ENCODE measurements at places on chromosomes 12 and 14. TPM values are rescaled to one million over a fixed set of nuclear protein-coding genes. Genes with fewer than 3 reads are reported as not detected.

- H3K4me1 ChIP-seq = no peaks in the 10 kb centered on the region
- H3K27me3 ChIP-seq = no peaks in the 10 kb centered on the region
- H3K27ac ChIP-seq = no peak overlapping the region
- no peak overlapping the region for H3K4me3 ChIP-seq
- no peak for DNase-seq
Observed at GRCh38 chr14:89117012-89117411, 292.6 kb downstream of the TTC8 start.

GRCh38 chr12:52755533-52755932, 21.6 kb downstream of the KRT76 start:
- no peak overlapping the region for H3K27ac ChIP-seq
- DNase-seq = no peak
- H3K4me3 ChIP-seq = no peak overlapping the region
- H3K4me1 ChIP-seq = no peaks in the 10 kb centered on the region
- peaks cover 3% of the 10 kb centered on the region for H3K27me3 ChIP-seq

GRCh38 chr12:95532851-95533250, 18.4 kb downstream of the USP44 start:
- no peaks in the 10 kb centered on the region for H3K4me1 ChIP-seq
- H3K36me3 ChIP-seq = no peaks in the 10 kb centered on the region
- H3K27me3 ChIP-seq = no peaks in the 10 kb centered on the region
- H3K27ac ChIP-seq = no peak overlapping the region
- no peak for DNase-seq

Gene ARF3
- 92.4 TPM for polyA plus RNA-seq

GRCh38 chr12:77357655-77358054, 292.3 kb upstream of the E2F7 start:
- no peaks in the 10 kb centered on the region for H3K27me3 ChIP-seq
- H3K4me3 ChIP-seq = no peak overlapping the region
- H3K36me3 ChIP-seq = no peaks in the 10 kb centered on the region
- no peak overlapping the region for H3K27ac ChIP-seq
- peaks cover 5% of the 10 kb centered on the region for H3K4me1 ChIP-seq

Gene NRIP2
- 4.2 TPM for polyA plus RNA-seq

DNA sequence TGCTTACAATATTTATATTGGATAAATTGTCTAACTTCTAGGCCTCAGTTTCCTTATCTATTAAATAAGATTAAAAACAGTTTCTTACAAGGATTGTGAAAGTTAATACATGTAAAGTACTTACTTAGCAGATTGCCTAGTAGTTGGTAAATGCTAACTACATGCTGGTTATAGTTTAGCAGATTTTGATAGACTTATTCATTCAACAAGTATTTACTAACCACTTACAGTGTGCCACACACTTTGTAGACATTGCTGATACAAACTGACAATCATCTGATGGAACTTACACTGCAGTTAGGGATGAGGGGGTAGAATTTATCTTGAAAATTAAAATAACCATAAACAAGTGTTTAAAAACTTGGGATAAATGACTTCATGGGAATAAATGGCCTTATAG, 50.4 kb downstream of the ARID2 start:
- H3K4me3 ChIP-seq = no peak overlapping the region
- DNase-seq = no peak
- no peak overlapping the region for H3K27ac ChIP-seq
- H3K27me3 ChIP-seq = no peaks in the 10 kb centered on the region
- no peaks in the 10 kb centered on the region for H3K4me1 ChIP-seq

GRCh38 chr14:102020058-102020971, 55.9 kb downstream of the DYNC1H1 start:
- DNase-seq = no peak
- no peaks in the 10 kb centered on the region for H3K4me1 ChIP-seq
- no peak overlapping the region for H3K27ac ChIP-seq

Gene NOVA1
- 11.6 TPM for polyA plus RNA-seq

Gene TTC6
- polyA plus RNA-seq = 2.1 TPM

Gene RNASE7
- polyA plus RNA-seq = 0.09 TPM

GRCh38 chr12:15996254-15996653, 85.1 kb downstream of the DERA start:
- no peaks in the 10 kb centered on the region for H3K27me3 ChIP-seq
- DNase-seq = peak; percentile 29
- H3K36me3 ChIP-seq = peaks cover 10% of the 10 kb centered on the region
- peak overlapping the region; percentile 61 for H3K27ac ChIP-seq
- no peak overlapping the region for H3K4me3 ChIP-seq

Gene PLEKHG7
- 0.54 TPM for polyA plus RNA-seq
